Peyer's patch (tissue), 4 donors: ENCODE measurements at places on chromosomes 7 and 10. TPM values are rescaled to one million over a fixed set of nuclear protein-coding genes. Genes with fewer than 3 reads are reported as not detected.

DNA sequence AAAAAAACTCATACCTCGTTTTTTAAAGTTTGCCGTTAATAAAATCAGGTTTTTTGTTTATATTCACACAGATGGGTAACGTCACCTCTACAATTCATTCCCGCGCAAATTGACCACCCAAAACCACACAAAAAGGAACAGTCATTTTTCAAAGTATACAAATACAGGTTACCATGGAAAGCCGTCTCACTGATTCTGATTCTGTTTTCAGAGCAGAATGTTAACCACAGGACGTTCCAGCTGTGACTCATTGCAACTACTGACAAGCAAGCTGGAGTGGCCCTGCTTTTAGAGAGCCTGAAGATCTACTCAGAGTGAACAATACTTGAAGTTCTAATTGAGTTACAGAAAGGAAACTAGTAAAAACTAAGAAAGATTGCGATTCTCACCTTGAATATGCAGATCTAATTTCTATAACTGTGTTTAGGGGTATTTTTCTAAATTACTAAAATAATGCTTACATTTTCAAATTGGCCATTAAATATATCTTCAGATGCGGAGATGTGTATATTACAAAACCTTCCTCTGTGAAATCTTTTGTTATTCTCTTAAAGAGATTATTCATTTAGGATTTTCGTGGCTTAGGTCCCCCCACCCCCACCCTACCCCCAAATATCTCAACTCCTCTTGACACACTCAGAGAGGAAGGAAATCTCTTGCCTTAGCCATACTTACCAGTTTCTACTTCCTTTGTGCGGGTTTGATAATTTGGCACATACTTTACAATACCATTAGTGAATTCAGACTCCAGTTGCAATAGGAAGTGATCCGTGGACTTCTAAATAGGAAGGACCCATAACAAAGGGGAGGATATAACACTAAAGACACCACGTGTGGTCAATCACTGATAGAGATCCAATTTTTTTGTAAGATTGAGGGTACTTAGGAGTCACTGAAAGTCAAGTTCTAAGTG, 106.0 kb downstream of the CUBN start:
- H3K4me3 ChIP-seq = no peak overlapping the region
- no peak for DNase-seq
- H3K36me3 ChIP-seq = no peaks in the 10 kb centered on the region
- peak overlapping the region; percentile 28 for H3K27ac ChIP-seq

GRCh38 chr7:43879477-43879876, 10.2 kb upstream of the MRPS24 start:
- DNase-seq = no peak
- H3K36me3 ChIP-seq = peaks cover 84% of the 10 kb centered on the region
- H3K27ac ChIP-seq = no peak overlapping the region
- no peaks in the 10 kb centered on the region for H3K27me3 ChIP-seq
- H3K4me3 ChIP-seq = no peak overlapping the region

DNA sequence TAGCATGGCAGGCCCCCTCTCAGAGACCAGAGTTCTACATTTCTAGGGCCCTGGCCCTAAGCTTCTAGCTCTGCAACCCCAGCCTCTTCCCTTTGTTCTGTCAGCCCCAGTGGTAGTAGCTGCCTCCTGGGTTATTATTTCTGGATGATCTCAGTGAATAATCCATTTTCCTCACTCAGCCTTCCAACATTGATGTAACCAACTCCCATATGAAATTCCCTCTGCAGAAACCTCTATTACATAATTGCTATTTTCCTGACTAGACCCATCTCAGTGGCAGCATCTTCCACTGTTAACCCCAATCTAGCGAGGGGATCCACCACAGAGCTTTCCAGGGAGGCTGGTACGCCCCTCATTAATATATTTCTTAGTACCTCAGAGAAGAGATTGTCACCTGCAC, 49.8 kb downstream of the FHIP2A start:
- H3K4me1 ChIP-seq = no peaks in the 10 kb centered on the region
- no peak overlapping the region for H3K4me3 ChIP-seq
- H3K27ac ChIP-seq = no peak overlapping the region
- H3K27me3 ChIP-seq = no peaks in the 10 kb centered on the region
- DNase-seq = no peak

DNA sequence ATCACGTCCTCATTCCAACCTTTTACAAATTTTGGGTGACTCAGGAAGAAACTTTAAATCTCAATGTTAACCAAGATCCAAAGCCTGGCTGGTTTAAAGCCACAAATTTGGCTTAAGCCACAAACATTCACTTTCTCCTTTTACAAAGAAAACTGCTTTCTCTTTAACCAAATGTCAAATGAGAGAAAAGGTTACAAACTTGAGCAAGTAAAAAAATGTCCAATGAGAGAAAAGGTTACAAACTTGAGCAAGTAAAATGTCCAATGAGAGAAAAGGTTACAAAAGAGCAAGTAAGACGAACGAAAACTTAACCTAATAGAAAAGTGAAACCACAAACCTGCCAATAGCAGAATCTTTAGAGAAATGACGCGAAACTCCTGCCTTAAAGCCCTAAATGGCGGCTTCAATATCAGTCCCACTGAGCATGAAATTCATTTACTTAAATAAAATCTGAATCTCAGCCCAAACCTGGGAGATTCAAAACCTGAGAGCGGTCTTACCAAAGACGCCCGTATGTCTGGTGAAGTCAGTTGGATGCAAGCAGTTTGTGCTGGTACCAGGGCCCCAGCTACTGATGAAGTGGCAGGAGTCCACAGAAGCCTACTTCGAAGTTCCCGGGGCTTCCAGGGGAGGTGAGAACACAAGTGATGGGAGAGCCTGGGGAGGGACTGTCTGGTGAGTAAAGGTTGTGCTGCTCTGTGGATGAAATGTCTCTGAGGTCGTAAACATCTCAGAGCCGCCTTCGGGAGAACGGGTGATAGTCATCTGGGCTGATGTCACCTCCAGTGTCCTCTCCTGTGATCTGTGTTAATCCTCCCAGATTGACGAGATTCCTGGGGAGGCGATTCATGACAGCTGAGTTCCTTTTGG, 74.6 kb downstream of the PAXIP1 start:
- peak overlapping the region; percentile 55 for H3K4me3 ChIP-seq
- no peaks in the 10 kb centered on the region for H3K27me3 ChIP-seq
- no peaks in the 10 kb centered on the region for H3K4me1 ChIP-seq
- DNase-seq = peak; percentile 69
- peak overlapping the region; percentile 88 for H3K27ac ChIP-seq
- no peaks in the 10 kb centered on the region for H3K36me3 ChIP-seq

DNA sequence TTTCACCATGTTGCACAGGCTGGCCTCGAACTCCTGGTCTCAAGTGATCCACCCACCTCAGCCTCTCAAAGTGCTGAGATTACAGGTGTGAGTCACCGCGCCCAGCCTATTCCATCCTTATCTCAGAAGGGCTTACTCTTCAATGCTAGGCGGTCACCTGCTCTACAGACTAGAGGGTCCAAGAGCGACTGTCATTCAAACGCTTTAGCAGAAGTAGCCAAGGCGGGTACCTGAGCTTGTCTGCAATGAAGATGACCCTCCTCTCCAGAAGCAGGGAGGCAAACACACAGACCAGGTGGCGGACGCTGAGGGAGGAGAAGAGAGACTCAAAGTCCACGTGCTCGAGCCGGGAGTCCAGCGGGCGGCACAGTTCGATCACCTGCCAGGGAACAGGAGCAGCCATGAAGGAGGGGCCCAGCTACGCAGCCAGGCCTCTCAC, 65.1 kb upstream of the MKRN1 start:
- H3K4me1 ChIP-seq = no peaks in the 10 kb centered on the region
- no peak overlapping the region for H3K27ac ChIP-seq
- H3K27me3 ChIP-seq = no peaks in the 10 kb centered on the region
- no peak for DNase-seq
- no peak overlapping the region for H3K4me3 ChIP-seq

Gene RTKN2
- total RNA-seq = 1.9 TPM

Gene CFAP70
- total RNA-seq = 2.1 TPM

GRCh38 chr7:16702441-16702840, 51.1 kb upstream of the TSPAN13 start:
- H3K36me3 ChIP-seq = peaks cover 46% of the 10 kb centered on the region
- H3K27ac ChIP-seq = no peak overlapping the region
- H3K27me3 ChIP-seq = no peaks in the 10 kb centered on the region
- H3K4me3 ChIP-seq = no peak overlapping the region

- H3K4me1 ChIP-seq = no peaks in the 10 kb centered on the region
- no peak overlapping the region for H3K4me3 ChIP-seq
- DNase-seq = no peak
- no peaks in the 10 kb centered on the region for H3K36me3 ChIP-seq
- no peak overlapping the region for H3K27ac ChIP-seq
Measured at GRCh38 chr10:98078774-98079173, 48.4 kb upstream of the CRTAC1 start.

DNA sequence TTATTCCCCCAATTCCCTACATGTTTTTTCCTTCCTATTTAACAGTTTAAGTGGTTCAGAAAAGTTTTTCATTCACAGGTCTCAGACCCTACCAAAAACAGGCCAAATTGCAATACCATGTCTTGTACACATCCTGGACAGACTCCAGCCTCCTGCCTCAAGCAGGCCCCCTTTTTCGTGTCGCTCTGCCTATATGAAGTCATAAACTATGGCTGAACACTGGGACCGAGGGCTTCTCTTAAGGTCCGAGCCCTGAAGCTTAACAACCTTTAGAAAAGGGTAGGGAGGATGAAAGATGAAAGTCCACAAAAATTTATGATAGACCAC, 1.4 kb downstream of the FBXW4 start:
- H3K36me3 ChIP-seq = no peaks in the 10 kb centered on the region
- H3K27ac ChIP-seq = peak overlapping the region; percentile 95
- no peak for DNase-seq
- H3K4me3 ChIP-seq = peak overlapping the region; percentile 94
- H3K4me1 ChIP-seq = peaks cover 31% of the 10 kb centered on the region
- H3K27me3 ChIP-seq = no peaks in the 10 kb centered on the region

DNA sequence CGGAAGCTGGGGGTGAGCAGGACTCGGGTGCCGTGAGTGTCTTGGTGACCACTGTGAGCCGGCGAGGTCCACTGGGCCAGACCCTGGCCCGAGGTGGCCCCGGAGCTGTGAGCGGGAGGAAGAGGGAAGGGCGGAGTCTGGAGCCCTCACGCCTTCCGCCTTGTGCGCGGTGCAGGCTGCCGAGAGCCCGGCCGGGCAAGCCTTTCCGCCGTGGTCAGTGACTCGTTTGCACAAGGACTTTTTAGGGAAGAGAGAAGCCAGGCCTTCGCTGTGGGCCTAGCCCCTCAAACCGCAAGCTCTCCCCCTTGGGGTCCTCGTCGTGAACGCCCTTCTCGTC, 40.9 kb upstream of the ZNF32 start:
- H3K4me3 ChIP-seq = peak overlapping the region; percentile 37
- no peaks in the 10 kb centered on the region for H3K27me3 ChIP-seq
- H3K4me1 ChIP-seq = no peaks in the 10 kb centered on the region
- DNase-seq = peak; percentile 69

Gene HABP2
- total RNA-seq = 0.27 TPM

GRCh38 chr10:103451831-103452505, at the start of gene CALHM2:
Gene CALHM2, minus strand, starts transcription at chr10:103452370. Its CDS starts 2,429 bp downstream, at chr10:103449941.
- DNase-seq = peak; percentile 82
- peak within 1 kb of the TSS; percentile 76 for H3K27ac ChIP-seq
- peaks cover 14% of the 10 kb centered on the region for H3K4me1 ChIP-seq
- no peaks in the 10 kb centered on the region for H3K27me3 ChIP-seq
- H3K36me3 ChIP-seq = peaks cover 20% of the 10 kb centered on the region
- peak within 1 kb of the TSS; percentile 68 for H3K4me3 ChIP-seq

Gene TAS2R3
- 6.3 TPM for total RNA-seq

DNA sequence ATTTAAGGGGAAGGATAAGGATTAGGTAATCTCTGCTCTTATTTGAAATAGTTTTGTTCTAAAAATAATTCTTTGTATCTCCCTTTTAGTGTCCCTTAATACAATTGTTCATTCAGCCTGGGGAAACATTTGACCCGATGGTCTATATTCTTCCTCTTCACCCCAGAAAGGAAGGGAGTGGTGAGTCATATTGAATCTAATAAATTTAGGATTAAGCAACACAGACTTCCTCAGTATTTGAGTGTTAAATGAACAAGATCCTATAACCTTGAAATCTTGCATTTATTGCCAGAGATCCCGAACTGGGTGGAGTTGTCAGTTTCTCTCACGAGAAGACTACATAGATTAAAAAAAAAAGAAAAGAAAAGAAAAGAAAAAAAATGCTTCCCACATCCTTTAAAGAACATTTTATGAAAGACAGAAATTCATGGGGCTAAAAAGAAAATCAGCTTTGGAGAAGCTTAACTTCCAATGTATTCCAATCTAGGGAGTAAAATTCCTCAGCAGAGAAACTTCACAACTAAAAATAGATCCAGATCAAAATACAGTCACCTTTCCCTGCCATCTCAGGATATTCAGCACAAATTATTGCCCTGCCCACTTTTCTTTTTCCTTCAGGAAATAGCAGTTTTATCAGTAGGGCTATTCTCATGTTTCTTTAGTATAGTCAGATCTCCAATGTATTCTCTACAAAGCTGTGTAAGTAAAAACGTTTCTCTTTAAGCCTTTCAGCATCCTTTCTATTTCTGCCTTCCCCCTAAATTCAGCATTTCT, 82.2 kb downstream of the SEMA3D start:
- H3K27ac ChIP-seq = no peak overlapping the region
- no peaks in the 10 kb centered on the region for H3K4me1 ChIP-seq
- H3K36me3 ChIP-seq = no peaks in the 10 kb centered on the region
- DNase-seq = no peak
- H3K27me3 ChIP-seq = no peaks in the 10 kb centered on the region
- no peak overlapping the region for H3K4me3 ChIP-seq

GRCh38 chr10:71770255-71770654, 3.1 kb downstream of the VSIR start:
- peak overlapping the region; percentile 80 for H3K4me3 ChIP-seq
- no peak for DNase-seq

- no peak for DNase-seq
- no peak overlapping the region for H3K27ac ChIP-seq
- no peaks in the 10 kb centered on the region for H3K4me1 ChIP-seq
Measured at GRCh38 chr10:23540401-23541030, 101.6 kb downstream of the OTUD1 start.

Gene VPS37D
- 1.1 TPM for total RNA-seq

DNA sequence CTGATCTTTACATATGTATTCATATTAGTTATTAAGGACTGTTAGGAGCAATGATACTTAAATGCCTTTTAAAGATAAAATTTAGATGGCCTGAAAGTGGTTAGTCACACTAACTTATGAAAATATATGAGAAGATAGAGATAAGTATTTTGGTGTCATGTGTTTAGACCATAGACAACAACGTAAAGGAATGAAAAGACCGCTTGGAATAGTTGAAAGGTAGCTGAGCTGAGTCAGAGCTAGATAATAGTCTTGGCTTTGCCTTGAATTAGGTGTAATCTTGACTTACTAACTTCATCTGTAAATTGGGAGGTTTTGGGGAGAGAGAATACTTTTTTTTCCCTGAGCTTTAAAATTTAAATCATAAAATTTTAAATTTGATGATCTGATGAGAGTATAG, 127.0 kb downstream of the LYZL1 start:
- H3K4me3 ChIP-seq = no peak overlapping the region
- H3K36me3 ChIP-seq = no peaks in the 10 kb centered on the region
- H3K4me1 ChIP-seq = no peaks in the 10 kb centered on the region
- H3K27me3 ChIP-seq = no peaks in the 10 kb centered on the region

- DNase-seq = no peak
- no peaks in the 10 kb centered on the region for H3K4me1 ChIP-seq
- no peak overlapping the region for H3K4me3 ChIP-seq
Measured at GRCh38 chr10:15229268-15229667, 60.8 kb upstream of the NMT2 start.

Gene AOAH
- total RNA-seq = 33.3 TPM
